Umbilical cord (tissue), 2 donors: ENCODE measurements at places on chromosomes 1 and 21.

DNA sequence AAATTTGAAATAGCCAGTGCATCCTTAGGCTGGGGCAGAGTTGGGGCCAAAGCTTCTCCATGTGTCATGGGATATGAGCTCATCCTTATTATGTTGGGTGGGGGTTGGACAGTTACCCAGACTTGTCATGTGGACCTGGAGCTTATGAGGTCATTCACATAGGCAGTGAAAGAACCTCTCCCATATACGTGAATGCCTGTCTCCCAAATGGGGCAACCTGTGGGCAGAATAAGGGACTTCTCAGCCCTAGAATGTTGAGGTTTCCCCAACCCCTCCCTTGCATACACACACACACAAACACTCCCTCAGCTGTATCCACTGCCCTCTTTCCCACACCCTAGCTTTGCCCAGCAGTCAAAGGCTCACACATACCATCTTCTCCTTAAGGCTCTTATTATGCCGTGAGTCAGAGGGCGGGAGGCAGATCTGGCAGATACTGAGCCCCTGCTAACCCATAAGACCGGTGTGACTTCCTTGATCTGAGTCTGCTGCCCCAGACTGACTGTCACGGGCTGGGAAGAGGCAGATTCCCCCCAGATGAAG, 2.3 kb upstream of the IVL start:
- DNase-seq = peak; percentile 79

DNA sequence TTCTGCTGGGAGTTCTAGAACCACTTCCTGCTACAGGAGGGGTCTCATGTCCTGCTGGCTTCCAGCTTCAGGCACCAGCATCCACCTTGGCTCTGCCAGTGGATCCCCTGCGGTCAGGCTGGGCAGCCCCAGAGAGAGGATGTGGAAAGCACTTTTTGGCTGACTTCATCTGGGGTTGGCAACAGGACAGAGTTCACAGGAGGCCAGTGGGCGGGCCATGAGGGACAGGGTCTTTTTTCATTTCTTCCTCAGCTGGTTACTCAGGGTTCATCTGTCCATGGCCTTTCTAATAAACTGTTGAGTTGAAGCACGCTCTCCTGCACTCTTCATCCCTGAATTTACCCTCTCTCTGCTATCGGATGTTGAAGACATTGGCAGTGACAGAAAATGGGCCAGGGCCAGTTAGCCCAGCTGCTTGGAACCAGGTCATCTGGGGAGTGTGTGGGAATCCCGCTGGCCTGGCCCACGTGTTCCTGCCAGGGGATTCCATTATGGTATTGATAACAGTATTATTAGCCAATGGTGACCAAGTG, 45.2 kb downstream of the RPS6KA1 start:
- DNase-seq = no peak

DNA sequence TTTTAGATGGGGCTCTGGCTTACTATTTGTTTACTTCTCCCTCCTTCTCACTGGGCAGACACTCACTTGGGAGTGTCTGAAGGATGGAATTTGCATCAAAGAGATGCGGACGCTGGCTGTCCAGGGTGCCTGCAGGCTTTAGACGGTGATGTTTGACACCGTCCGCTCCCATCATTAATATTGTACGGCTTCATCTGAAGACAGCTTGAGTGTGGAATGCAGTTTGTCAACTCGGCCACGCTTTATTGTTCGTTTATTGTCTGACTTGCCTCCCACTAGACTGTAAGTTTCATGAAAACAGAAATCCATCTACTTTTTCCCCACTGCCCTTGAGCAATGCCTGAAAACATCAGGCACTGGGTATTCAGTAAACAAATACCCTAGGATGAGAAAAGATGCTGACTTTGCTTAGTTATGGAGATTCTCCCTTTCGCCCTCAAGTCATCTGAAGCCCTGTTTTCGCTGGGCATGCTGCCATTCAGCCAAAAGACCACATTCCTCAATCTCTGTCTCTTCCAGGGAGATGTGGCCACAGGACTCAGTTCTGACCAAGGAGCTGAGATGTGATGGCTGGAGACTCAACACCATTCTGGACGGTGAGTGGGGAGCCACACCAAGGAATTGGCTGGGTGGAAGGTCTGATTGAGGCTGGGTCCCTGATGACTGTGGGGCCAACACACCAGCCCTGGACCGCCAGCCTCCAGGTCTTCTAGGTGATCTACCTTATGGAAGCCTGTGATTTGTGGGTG, 87.6 kb downstream of the BCAR3 start:
- peak; percentile 68 for DNase-seq

GRCh38 chr1:19505693-19506457, 20.5 kb upstream of the CAPZB start:
- DNase-seq = peak; percentile 44

DNA sequence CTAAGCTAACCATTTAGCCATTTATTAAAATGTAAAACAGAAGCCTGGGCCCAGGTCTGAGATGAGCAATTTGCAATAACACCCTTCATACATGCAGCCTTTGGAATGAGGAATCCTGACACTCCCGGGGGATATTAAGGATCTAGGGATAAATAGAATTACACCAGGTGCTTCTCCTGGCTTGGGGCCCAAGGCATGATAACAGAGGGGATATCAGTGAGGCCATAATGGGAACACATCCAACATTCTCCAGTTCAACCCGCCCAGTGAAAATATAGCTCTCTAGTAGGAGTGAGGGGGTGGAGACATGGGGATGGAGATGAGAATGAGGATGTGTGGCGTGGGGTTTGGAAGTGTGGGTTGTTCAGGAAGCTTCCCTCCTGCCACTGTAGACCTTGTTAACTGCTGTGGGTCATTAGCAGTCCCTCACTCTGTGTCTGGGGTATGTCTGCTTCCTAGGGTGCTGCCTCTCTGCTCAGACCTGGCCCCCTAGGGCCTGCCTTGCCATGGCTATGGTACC, 57.9 kb upstream of the KANK4 start:
- no peak for DNase-seq

- DNase-seq = no peak
Measured at GRCh38 chr1:51203874-51204245, 32.2 kb upstream of the RNF11 start.

DNA sequence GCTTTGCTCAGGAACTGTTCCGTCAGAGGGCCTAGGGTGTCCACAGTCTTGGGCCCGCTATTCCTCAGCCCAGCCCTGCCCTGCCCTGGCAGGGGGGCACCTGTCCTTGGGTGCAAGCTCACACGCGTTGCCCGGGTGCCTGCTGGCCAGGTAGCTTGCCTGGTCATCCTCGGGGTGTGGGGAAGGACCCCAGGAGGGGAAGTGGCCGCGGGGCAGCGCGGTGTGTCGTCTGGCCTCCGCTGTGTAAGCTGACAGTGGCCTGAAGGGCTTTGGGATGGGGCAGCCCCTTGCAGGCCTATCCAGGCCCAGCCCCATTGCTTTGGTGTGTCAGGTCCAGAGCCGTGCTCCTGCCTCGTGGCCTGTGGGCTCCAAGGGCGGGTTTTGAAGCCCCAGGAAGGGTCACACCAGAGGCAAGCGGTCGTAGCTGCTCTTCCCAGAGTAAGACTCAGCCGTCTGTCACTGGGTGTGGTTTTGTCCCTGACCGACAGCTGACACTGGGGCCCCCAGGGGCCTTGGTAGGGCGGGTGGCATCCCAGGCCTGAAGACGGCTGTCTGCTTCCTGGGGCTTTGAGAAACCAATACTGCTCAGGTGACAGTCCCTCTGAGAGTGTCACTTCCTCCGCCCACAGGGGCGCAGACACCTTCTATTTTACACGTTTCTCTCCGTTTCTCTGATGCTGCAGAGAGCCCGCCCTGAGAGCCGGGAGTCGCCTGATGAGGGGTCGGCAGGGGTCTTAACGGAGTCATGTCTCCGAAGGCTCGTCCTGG, 72.1 kb downstream of the SKI start:
- no peak for DNase-seq

DNA sequence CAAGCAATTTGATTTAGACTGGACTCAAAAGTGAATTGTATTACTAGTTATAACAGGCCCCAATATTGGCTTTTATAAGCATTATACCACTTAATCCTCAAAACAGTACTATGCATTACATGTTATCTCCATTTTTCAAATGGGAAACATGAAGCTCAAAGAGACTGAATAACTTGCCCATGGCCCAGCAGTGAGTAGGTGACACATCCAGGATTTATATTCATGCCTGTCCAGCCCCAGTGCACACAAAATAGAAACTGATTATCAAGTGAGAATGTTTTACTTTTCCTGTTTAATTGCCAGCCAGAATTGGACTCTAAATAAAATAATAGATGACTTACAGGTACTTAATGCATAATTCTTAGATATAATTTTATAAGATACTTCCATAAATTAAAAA, 82.9 kb downstream of the NIBAN1 start:
- DNase-seq = no peak

DNA sequence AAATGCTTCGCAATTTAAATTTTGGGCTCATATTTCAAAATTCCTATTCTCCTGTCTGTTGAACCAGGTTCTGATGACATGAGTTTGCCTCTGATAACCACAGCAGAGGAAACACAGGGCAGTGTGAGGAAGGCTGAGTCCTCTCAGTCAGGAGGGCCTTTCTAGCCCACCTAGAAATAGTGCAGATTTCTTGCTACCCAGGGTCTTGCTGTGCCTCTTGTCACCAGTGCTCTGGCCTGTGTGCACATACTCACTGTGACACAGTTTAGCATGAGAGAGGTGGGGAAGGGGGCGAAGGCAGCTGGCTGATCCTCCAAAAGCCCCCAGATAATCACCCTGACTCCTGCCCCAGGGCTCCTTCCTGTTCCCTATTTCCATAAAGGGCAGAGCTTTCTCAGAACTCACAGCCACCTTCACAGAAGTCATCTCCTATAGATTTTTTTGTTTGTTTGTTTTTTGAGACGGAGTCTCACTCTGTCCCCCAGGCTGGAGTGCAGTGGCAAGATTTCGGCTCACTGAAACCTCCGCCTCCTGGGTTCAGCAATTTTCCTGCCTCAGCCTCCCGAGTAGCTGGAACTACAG, 23.7 kb downstream of the ERRFI1 start:
- no peak for DNase-seq

GRCh38 chr1:12056331-12056841, 6.7 kb upstream of the TNFRSF8 start:
- DNase-seq = no peak

DNA sequence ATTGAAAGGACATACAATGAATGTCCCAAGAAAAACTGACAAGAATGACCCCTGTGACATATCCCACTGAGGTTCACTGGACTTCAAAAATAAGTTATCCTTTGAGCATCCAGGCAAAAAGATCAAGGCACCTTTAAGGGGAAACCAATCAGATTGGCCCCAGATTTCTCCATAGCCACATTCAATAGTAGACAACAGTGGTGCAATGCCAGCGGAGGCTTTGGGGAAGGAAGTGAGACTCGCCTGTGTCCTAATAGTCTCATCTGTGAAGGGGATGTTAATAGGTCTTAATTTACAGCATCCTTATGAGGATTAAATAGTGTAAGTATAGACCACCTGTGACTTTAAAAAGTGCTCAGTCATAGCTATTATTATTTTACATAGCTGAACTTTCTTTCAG, 21.5 kb downstream of the RPL5 start:
- DNase-seq = no peak

GRCh38 chr1:151908228-151908691, 1.1 kb downstream of the THEM4 start:
- DNase-seq = peak; percentile 11

DNA sequence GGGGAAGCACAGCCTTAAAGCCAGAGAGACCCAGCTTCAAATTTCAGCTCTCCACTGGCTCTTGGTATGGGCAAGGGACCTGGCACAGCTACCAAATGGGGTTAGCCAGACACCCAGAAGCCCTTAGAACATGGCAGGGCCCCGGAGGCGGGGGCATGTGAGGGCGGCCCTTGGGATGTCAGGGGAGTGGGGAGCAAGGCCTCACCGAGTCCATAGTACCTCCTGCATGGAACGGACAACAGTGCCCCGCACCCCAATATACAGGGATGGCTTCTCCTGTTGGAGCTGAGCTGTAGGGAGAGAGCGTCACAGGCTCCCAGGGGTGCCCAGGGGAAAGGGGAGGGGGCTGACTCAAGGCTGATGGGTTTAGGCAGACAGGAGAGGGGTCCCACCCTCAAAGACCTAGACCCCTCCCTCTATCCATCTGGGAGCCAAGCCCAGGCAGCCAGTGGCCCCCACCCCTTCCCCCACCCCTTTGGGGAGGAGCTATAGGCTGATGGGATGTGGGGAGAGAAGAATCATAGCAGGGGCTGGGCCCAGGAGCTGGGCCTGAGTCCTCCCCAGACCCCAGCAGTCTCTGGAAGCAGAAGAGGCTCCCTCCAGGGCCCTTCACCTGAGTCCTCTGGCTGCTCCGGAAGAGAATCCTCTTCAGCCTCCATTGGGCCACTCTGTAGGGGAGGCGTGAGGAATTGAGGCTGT, 16.5 kb downstream of the SPOCD1 start:
- no peak for DNase-seq

DNA sequence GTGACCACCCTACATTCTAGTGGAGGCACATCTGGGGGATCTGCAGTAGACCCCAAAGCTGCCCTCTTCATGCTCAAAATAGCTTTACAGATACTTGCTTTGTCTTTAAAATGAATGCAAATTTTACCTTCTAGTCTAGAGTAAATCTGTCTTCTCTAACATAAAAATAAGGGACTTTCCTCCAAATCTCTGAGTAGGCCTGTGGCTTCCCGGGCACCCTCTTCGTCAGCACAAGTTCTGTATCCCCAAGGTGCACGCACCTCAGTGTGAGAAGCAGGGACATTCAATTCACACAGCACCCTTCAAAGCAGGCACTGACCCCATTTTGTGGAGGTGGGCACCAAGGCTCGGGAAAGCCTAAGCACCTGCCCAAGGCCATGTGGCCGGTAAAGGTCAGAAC, 19.0 kb downstream of the MEF2D start:
- DNase-seq = no peak

- DNase-seq = no peak
Measured at GRCh38 chr1:96474985-96475743, 246.4 kb upstream of the PTBP2 start.

GRCh38 chr1:145991735-145992412, 4.5 kb downstream of the TXNIP start:
- no peak for DNase-seq

- DNase-seq = peak; percentile 35
Measured at GRCh38 chr1:111515291-111516004, 12.0 kb upstream of the ADORA3 start.

- no peak for DNase-seq
Measured at GRCh38 chr1:26530410-26530894, 891 bp downstream of the RPS6KA1 start.

GRCh38 chr1:42933060-42933586, 25.5 kb downstream of the SLC2A1 start:
- DNase-seq = no peak
